ENCODE measurements at places on chromosomes 4 and X.
A peak's percentile ranks its signal among the peaks of the same experiment; 100 is the strongest.

DNA sequence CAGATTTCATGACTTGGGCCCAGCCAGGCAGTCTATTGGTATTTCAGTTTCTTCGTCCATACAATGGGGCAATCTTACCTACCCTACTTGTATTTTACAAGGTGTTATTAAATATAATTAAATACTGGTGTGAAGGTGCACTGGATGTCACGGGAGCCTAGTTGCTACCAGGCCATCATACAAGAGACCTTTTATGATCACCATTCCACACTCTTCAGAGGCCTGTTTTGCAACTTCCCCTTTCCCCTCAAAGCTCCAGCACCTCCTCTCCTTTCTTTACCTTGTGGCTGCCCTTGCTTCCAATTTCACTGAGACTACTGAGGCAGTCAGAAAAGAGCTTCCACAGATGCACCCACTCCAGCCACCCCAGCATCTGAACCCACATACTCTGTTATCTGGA, 93.8 kb upstream of the HELT start:
- DNase-seq: no peak

DNA sequence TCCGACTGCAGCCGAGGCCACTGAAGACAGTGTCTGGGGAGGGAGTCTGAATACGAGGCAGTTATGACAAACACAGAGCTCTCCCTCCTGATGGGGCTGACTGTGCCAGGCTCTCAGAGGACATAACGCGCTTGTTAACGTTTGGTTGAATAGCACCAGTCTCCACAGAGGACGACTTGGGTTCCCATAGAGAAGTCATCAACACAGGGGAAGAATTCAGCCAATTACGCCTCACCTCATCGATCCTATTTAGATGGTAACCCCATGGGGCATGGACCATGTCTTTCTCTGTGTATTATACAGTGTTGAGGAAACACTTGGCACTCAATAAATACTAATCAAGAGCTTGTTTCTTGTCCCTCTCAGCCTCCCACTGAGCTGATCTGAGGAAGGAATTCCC, 642.6 kb upstream of the LCORL start:
- DNase-seq: no peak

- no peak for DNase-seq
These were observed 15.1 kb downstream of the DGKQ start for GRCh38 chr4:958314-958665.

GRCh38 chr4:78661921-78662521, 110.5 kb downstream of the ANXA3 start:
- DNase-seq: peak; percentile 15

DNA sequence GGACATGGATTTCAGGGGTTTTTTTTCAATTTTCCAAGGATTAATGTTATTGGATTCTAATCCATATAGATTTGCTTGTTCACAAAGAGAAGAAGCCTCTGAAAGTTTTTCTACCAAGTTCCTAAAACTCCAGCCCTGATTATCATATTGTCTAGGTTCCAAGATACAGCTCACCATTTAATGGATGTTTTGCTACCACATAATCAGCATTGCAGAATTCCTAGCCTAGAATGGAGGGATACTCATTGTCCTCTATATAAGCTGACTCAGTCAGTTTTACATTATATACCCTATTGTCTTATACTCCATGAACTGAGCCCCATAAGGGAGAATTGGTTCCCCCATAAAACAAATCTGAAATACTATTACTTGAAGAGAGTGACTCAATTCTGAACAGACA, 664.7 kb upstream of the FAM241A start:
- no peak for DNase-seq

- DNase-seq: peak; percentile 34
These were observed 420.1 kb upstream of the INTU start for GRCh38 chr4:127212701-127213100.

DNA sequence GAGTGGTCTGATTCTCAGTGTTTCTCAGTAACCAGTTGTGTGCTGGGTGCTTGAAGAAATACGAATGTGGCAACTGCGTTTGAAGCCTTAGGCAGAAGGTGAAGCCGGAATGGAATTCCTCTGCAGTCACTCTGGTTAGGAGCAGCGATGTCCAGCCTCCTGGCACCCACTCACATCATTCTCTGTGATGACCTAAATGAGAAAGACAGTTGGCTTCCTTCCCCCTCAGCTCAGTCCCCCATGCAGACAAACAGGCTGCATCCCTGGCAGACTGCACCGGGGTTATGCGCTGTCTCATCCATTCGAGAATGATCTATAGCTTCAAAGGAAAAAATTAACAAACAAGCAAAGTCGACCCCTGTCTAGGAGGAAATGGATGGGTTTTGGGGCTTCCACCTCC, 170.1 kb upstream of the SCML1 start:
- no peak for DNase-seq

- DNase-seq: no peak
These were observed 1.5 kb downstream of the USP51 start for GRCh38 chrX:55488006-55488592.

- DNase-seq: peak; percentile 21
These were observed 177.4 kb upstream of the SCML1 start for GRCh38 chrX:17559728-17560379.

- DNase-seq: no peak
These were observed 181.2 kb downstream of the AFF2 start for GRCh38 chrX:148681605-148682004.

- no peak for DNase-seq
These were observed 248.6 kb upstream of the ETNPPL start for GRCh38 chr4:109011241-109012026.

- DNase-seq: no peak
These were observed 135.5 kb downstream of the PALLD start for GRCh38 chr4:168632301-168632725.

GRCh38 chr4:113908829-113909228, 70.6 kb downstream of the ARSJ start:
- DNase-seq: no peak

DNA sequence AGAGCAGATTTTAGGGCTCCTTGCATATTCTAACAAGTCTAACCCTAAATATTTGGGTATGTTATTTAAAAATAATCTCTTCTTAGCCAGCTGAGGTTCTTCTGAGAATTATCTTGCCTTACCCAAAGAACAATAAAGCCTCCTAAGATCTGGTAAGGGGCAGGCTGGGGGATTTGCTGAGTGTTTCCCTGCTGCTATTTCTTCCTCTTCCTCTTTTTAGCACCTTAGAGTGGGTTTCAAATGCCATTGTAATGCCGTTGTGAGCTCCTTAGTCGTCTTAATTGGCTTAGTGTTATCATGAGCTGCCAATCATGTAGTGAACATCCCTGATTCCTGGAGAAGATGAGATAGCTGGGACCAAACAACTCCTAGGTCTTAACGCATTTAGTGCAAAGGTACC, 15.4 kb downstream of the STOX2 start:
- DNase-seq: no peak

DNA sequence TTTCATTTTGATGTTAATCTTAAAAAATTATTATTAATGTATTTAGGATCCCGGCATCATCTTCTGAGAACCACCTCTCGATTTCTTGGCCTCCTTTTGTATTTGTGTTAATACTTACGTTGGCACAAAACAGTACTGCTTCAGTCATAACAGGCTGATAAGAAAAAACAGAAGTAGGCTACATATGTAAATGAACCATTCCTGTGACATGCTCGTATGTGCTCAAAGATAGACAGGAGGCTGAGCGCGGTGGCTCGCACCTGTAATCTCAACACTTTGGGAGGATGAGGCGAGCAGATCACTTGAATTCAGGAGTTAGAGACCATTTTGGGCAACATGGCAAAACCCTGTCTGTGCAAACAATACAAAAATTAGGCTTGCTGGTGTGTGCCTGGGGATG, 109.4 kb upstream of the H2AZ1 start:
- no peak for DNase-seq

- DNase-seq: no peak
These were observed 1305.2 kb downstream of the ARAP2 start for GRCh38 chr4:34939073-34939472.

- no peak for DNase-seq
These were observed 245.0 kb upstream of the GPR101 start for GRCh38 chrX:137278825-137279224.

DNA sequence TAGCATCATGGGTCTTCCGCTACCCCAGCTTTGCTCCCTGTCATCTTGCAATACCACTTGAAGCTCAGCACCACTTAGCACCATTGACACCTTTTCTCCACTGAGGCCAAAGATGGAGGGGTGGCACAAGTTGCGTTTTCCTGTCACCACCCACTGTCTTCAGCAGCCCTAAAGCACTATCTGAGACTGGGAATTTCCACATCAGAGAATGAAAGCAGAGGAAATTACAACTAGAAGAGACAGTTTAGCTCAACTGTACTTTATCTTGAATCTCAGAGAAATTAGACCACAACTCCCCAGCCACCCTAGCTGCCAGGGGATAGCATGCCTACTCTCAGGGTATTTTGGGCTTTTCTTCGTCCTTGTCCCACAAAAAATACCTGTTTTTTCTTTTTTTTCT, 111.0 kb downstream of the DDIT4L start:
- no peak for DNase-seq

- no peak for DNase-seq
These were observed 463 bp downstream of the CT45A10 start for GRCh38 chrX:135892781-135893180.

DNA sequence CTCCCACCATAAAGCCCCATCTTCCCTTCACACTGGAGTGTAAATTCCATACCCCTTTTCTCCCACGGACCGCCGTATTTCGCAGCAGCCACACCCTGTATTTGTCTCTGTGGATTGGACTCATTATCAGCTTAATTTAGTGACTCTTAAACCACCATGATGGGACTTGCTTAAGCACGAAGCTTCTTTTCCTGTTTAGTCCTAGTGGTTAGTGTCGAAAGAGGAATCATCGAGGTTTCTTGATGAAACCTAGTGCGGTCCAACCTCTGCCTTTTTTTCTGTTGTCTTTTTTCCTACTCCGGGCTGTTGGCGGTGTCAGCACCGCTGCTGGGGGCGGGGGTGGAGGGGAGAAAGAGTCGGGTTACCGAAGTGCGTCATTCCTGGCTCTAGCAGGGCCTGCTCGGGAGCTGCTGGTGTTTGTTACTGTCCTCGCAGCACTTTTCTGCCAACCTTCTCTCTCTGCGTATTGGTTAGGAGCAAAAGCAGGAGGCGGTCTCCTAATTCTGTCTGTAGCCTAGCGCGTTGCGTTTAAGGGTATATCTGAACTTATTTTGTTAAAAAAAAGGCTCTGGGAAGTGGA, 1.4 kb downstream of the STAG2 start:
- DNase-seq: peak; percentile 93

GRCh38 chrX:134435894-134436293, 24.1 kb upstream of the HPRT1 start:
- no peak for DNase-seq

DNA sequence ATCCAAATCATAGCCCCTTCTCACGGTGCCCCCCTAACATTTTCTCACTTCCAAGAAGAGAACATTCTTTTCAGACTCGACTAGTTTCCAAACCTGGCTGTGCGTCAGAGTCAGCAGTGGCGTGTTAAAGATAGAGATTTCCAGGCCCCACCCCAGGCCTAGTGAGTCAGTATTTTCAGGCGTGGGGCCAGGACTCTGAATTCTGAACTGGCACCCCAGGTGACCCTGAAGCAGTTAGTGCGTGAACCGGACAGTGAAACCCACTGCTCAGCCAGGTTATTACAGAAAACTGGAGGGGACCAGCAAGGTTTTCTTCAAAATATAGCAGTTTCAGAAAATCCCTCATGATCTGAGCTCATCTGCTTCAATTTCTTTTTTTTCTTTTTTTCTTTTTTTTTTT, 35.0 kb upstream of the BCOR start:
- DNase-seq: no peak

DNA sequence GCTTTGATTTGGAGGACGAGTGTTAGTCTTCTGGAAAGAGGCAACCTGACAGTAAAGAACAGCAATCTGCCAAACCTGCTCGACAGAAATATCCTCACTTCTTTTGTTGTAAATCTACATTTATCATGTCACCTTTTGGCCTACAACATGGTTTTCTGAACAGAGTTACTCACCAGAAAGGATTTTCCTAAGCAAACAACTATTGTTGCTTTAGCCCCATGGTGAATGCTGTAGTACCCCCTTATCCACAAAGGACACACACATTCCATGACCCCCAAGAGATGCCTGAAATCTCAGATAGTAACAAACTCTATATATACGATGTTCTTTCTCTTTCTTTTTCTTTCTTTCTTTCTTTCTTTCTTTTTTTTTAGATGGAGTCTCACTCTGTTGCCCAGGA, 42.7 kb downstream of the TMEM150C start:
- DNase-seq: no peak

DNA sequence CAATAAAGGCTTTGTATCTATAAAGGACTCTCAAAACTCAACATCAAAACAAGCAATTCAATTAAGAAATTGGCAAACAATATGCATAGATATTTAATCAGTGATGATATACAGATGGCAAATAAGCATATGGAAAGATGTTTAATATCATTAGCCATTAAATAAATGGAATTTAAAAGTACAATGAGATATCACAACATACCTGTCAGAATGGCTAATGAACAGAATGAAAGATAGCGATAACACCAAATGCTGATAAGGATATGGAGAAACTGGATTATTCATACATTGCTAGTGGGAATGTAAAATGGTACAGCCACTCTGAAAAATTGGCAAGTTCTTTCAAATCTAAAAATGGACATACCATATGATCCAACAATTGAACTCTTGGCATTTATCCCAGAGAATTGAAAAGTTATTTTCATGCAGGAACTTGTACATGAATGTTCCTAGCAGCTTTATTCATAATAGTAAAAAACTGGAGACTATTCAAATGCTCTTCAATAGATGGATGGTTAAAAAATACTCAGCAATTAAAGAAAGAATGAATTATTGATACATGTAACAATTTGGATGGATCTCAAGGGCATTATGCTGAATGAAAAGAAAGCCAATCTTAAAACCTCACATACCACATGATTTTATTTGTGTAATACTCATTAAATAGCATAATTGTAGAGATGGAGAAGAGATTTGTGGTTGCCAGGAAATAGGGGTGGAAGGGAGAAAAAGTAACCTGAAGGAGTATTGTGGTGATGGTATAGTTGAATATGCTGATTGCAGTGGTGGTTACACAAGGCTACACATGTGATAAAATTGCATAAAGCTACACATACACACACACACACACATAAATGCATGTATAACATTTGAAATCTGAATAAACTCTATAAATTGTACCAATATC, 45.9 kb upstream of the ALG13 start:
- no peak for DNase-seq

GRCh38 chrX:103794119-103794518, 17.5 kb downstream of the PLP1 start:
- DNase-seq: no peak

- DNase-seq: peak; percentile 18
These were observed 68.3 kb downstream of the LARP7 start for GRCh38 chr4:112704991-112705845.

DNA sequence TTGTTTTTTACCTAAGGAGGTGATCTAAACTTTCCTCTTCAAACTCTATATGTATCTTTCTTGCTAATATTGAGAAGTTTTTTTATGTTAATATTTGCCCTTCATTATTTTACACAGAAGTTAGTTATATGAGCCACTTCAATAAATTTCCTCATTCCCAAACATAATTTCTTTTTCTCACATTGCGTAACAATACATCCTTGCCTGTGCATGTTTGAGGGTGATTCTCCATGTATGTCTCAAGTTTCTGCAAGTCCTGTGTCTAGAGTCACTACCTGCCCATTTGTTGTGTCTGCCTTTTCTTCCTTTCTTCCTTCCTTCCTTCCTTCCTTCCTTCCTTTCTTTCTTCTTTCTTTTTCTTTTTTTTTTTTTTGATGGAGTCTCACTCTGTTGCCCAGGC, 2057.9 kb downstream of the PCDH7 start:
- DNase-seq: no peak

Measured in NCI-H510A treated with DMSO at 0.1 percent for 48 hours (cell line).